Activated naive CD8-positive, alpha-beta T cell treated with anti-CD3 and anti-CD28 coated beads, Interleukin-2, amount 10 ng/mL, durations not matched to agents 7 days and 5 days (primary cell): ENCODE measurements at places on chromosomes 12 and 14. TPM values are rescaled to one million over a fixed set of nuclear protein-coding genes. Genes with fewer than 3 reads are reported as not detected.

The SSPN gene
- not detected for total RNA-seq

The COL2A1 gene
- total RNA-seq, result not detected

The PYGL gene
- total RNA-seq, result 0.72 TPM

The ITPR2 gene
- total RNA-seq, result 43.5 TPM

The P2RX2 gene
- total RNA-seq, result not detected

- no peak for DNase-seq
Observed at GRCh38 chr12:66859751-66860440, 181.0 kb upstream of the GRIP1 start.

- no peak for DNase-seq
Observed at GRCh38 chr14:33430414-33431035, 491.8 kb downstream of the NPAS3 start.

GRCh38 chr12:70971001-70971794 is 50.7 kb upstream of the PTPRR start:
- no peak for DNase-seq

DNA sequence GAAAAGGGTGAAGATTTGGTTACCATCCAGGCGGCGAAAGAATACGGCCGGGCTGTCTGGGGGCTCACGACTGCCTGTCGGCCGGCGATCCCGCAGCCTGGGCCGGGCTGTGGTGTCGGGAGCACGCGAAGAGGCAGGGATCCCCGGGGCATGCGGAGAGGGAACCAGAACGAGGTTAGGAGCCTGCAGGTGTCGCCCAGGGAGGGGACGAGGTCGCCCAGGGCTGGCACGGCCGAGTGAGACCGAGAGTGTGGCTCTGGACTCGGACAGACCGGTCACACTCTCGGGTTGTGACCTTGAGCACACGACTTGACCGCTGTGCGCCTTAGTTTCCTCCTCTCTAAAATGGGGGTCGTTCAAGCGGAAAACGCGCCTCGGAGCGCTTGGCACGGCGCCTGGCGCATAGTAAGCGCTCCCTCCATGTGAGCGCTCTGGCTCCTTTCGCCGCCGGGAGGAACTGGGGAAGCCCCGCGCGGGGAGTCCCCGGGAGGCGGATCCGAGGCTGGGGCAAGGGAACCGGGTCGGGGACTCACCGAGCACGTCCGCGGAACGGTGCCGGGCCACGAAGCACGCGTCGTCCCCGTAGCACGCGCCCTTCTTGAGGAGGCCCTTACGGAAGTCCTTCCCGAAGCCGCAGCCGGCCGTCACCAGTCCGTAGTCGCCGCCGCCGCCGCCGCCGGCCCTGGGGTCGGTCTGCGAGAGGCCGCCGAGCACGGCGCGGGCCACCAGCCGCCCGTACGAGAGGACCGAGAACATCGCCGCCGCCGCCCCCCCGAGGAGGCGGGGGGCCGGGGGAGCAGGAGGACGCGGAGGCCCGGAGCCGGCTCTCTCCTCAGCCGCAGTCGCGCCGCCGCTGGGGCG is 612 bp downstream of the PPTC7 start:
- peak; percentile 75 for DNase-seq

- DNase-seq, result no peak
Observed at GRCh38 chr12:44379831-44380230, 496.3 kb downstream of the NELL2 start.

GRCh38 chr14:94355191-94355794 is 32.2 kb upstream of the SERPINA6 start:
- no peak for DNase-seq

GRCh38 chr12:9098463-9099026 is 17.2 kb downstream of the A2M start:
- no peak for DNase-seq

DNA sequence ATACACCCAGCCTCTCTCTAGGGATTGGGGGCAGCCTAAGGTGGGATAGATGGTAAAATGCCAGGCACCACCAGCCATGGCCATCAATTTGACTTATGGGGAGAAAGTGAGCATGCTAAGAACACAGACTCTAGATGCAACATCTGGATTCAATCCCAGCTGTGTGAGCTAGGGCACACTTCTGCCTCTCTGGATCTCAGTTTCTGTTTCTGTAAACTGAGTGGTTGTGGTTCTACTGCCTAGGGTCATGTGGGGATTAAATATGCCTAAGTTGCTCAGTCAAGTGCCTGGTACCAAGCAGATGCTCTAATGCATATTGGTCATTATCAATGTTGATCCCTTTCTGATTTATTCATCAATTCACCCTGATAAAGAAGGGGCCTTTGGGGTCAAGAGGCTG is 12.6 kb upstream of the OAS1 start:
- no peak for DNase-seq
